ENCODE measurements at places on chromosomes 5 and 9. TPM values are rescaled to one million over a fixed set of nuclear protein-coding genes. Genes with fewer than 3 reads are reported as not detected.

PCDHA7 gene
- 0.10 TPM for total RNA-seq

RFX3 gene
- 12.1 TPM for total RNA-seq

- DNase-seq, result no peak
These were observed 210.4 kb upstream of the RFX3 start for GRCh38 chr9:3736161-3736560.

CYLC2 gene
- total RNA-seq, result not detected

OR1Q1 gene
- not detected for total RNA-seq

SMC2 gene
- total RNA-seq, result 37.2 TPM

MRPL22 gene
- total RNA-seq, result 51.4 TPM

- DNase-seq, result no peak
These were observed 37.8 kb downstream of the EBF1 start for GRCh38 chr5:159061834-159062474.

ARL14EPL gene
- not detected for total RNA-seq

DNA sequence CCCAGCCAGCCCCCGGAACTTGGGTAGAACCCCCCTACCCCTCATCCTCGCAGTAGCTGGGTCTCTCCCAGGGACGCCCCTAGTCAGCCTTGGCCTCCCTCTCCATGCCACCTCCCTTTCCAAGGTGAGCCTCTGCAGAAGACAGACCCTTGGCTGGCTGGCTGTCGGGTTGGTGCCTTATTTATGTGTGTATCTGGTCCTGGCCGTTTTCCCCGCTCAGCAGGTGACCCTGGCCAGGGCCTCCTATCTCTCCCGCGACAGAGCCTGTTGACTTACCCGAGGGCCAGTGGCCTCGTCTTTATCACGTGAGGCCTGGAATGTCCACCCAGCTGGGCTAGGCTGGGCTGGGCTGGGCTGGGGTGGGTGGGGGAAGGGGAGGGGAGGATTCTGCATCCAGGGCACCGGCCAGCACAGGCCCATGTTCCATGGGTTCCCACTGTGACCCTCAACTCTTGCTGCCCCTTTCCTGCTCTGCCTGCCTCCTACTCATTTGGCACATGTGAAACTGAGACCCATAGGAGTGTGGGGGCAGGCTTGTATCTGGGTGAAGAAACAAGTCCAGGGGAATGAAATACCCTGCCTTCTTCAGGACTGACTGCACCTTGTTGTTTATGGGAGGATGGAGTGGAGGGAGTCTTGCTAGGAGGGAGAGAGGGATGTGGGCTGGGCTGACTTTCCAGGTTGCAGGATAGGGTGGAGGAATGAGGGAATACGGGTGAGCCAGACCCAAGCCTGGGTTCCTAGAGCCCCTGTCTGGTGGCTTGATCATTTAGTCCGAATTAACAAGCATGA lies 3.1 kb downstream of the CXXC5 start:
- DNase-seq, result peak; percentile 74

DNA sequence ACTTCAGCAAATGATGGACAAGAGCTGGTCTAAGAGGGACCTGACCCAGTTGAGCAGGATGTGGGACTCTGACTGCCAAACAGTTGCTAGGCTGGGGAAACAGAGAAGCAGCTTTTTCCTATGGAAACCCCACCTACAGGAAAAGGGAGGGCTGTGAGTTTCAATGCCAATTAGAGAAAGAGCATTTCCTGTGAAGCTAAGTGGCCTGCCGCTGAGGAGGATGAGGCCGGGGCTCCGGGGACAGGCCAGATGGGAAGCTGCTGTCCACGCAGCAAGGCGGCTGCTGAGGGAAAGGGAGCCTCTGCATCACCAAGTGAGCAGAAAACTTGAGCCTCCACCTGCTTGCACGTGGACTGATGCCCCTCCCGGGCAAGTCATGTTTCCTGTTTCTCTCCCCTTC lies at the start of gene PCDH12:
Gene PCDH12, minus strand, starts transcription at position 90 of the 400 bp plus-strand sequence. CDS start 351 bp downstream, outside the sequence.
- no peak for DNase-seq

- DNase-seq, result no peak
These were observed 42.9 kb upstream of the GALNT10 start for GRCh38 chr5:154147666-154148065.

IFNE gene
- not detected for total RNA-seq

DNA sequence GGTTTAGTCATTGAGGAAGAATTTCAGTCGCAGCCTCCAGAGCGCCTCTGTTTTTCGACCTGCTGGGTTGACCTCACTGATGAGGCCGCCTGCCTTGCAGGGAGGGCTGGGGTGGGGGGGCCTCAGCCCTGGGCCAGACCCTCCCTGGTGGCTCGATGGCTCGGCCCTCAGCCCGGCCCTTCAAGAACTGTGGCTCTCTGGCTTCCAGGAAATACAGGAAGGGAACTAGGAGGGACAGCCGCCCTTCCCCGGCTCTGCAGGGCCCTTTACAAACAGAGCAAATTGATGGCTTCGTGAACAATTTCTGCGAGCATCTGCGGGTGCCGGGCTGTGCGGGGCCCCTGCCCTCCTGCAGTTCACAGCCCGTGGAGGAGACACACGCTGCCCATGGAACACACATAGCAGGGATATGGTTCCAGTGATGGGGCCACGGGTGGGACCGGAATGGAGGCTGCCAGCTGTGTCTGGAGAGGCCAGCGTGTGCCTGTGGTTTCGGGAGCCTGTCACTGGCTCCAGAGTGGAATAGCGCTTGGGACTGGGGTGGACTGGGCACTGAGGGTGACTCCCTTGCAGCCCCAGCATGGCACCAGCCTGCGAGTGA lies 39.6 kb downstream of the COL5A1 start:
- DNase-seq, result no peak

GRCh38 chr5:6676702-6677101 lies 36.5 kb upstream of the TENT4A start:
- DNase-seq, result no peak

DNA sequence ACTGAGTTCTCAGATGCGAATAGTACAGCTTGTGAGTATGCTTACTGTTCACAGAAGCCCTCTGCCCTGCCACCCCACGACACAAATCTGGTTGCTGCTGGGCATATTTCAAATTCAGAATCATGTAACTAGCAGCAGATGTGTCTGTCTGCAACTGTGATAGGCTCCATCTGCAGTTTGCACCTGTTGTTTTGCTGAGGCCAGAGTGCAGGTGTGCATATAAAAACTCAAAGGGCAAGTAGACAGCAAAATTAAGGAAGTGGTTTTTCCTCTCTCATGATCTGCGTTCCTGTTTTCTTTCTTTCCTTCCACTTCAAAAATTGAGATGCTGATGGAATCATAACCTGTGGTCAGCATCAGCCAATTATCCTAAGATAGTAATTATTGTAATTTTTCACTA lies 1000.5 kb downstream of the PTPRD start:
- peak; percentile 19 for DNase-seq

- no peak for DNase-seq
These were observed 124.5 kb upstream of the GNA14 start for GRCh38 chr9:77772646-77773045.

DNA sequence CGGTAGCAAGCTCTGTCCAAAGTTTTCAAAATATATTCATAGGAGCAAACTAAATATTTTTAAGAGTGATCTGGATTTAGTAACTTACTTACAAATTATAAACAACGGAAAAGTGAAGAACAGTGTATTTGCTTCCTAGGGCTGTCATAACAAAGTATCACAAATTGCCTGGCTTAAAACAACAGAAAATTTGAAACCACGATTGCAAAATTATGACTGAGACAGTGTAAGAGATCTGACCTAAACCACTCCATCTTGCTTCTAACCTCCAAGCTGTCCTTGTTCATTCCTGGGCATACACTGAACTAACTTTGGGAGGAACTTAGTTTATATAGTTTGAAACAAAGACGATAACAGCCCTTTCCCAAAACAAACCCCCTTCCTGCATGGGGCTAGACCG lies 202.0 kb upstream of the CDH6 start:
- DNase-seq, result no peak

- no peak for DNase-seq
These were observed 357.0 kb downstream of the TLE4 start for GRCh38 chr9:79928661-79929223.

DNA sequence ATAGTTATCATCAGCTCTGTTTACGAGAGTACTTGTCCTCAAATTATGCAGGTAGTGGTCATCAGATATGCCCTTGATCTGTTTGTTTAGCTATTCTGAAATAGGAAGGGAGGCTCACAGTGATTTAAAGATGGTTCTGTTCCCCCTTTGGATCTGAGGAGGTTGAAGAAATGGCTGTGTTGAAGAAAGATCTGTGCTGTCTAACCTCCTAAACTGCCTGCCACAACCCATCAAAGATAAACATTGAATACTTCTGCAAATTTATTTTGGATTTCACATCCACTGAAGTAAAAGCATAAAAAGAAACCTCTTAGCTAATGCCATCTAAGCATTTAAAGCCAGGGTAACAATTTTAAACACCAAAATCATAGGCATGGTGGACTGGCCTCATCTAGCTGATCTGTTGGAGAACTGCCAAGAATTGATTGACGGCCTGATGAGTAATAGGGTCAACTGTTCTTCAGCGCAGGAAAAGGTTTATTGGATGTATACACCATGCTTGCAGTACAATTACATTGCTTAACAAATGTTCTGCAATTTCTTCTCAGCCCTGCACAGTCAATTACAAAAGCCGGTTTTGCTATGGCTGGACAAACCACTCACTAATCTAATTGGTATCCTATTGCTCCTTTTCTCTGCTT lies 97.6 kb downstream of the SEMA6A start:
- no peak for DNase-seq

FRMD3 gene
- 14.7 TPM for total RNA-seq

GRCh38 chr5:165757791-165758190 lies 2252.4 kb downstream of the MAT2B start:
- no peak for DNase-seq

GRCh38 chr9:126388964-126389708 lies 62.5 kb downstream of the MVB12B start:
- no peak for DNase-seq

GRCh38 chr9:13524245-13524644 lies 244.8 kb upstream of the MPDZ start:
- DNase-seq, result no peak

DNA sequence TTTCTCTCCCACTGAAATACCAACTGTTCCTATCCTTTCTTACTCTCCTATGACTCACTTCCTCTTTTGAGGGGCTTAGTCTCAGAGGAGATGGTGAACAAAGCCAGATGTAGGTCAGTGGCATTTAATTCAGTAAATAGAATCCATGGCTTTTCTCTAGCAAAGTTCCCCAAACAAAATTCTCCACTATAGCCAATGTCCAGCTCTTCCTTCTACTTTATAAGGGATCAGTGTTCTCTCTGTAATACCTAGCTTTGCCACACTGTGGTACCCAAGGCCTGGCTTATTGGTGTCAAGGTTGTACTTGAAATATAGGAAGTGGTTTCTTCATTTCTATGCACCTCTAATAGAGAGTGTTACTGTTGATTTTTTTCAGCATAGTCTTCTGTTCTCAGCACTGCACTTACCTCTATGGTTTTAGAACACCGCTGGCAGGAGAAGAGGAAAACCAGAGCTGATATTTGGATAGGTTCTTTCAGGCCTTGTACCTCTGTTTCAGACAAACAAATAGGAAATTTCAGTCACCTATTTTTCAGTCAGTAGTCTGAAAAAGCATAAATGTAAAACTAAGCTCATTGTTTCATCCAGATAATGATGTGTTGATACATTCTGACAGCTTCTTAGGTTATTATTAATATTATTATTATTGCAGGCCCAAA lies 40.6 kb upstream of the ITGA2 start:
- peak; percentile 74 for DNase-seq

DNA sequence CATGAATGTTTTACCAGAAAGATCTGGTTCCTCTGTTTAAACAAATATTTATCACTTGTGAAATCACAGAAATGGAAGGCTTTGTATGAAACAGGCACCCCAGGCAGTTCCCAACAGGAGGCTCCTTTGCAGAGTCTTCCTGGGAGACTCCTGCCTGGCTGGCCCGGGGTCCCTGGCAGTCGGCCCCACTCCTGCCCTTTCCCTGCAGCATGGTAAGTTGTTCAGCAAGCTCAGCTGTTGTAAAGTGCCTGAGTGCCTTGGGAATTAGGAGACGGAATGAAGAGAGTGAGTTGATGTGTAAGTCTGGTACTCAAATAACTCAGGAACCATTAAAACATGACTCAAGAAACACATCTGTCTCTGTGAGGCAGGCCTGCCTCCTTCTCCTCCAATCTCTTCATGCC lies 17.5 kb upstream of the LHFPL2 start:
- no peak for DNase-seq

DNA sequence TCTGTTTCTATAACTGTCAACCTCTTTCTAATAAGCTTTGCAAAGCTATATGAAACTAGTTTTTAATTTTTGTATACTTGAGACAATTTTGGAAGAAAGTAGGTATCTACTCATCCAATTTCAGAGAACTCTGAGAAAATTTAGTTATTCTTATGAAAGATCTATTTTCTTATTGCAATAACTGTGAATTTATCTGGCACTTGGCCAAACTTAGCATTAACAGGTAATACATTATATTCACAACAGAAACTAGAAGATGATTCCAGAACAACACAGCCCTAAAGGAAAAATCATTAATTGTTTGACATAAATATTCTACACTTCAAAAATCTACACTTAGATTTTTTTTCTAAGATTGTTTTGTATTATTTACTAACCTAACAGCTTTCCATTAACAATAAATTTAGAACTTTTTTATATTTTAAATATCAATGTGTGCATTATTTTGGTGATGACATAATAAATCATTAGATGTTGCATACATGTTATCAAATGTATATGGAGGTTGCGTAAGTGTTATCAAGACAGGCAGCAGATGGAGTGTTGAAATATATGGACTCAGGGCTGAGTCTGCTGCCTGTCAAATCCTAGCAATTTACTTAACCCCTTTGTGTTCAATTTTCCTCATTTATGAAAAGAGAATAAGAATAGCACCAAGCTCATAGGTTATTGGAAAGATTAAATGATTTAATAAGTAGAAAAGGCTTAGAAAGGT lies 141.8 kb downstream of the MUSK start:
- DNase-seq, result no peak

GRCh38 chr9:70111641-70112236 lies 68.1 kb downstream of the MAMDC2 start:
- DNase-seq, result no peak

RARS1 gene
- 61.8 TPM for total RNA-seq

PCDHB15 gene
- total RNA-seq, result 1.8 TPM

DNA sequence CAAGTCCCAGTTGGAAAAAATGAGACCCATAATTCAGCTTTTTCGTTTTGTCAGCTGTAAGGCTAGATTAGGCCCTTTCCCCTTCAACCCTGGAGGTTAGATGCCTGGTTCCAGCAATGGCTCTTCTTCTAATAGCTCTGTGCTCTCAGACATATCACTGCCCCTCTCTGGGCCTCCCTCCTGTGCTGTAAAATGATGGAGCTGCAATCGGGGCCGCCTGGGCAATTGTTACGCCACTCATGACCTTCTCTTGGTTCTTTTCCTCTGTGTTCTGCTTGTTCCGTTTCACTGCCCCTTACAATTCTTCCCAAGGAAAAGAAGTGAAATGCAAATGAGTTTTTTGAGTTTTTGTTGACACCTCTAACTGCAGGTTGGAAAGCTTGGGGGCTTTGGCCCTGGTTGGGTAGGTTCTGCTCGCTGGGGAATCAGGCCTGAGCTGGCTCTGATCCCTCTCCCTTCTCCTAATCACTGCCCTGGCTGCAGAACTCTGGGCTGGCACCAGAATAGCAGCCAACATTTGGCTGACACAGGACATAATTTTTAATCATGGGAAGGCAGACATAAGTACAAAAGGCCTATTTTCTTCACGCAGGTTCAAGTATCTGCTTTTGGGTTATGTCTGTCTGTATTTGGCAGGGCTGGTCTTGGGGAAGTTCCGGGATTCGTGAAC lies 110.9 kb downstream of the FOXD1 start:
- no peak for DNase-seq

TMEM252 gene
- not detected for total RNA-seq

GRCh38 chr5:143534761-143535154 lies 131.3 kb upstream of the NR3C1 start:
- DNase-seq, result no peak
